AG04450 (cell line): ENCODE measurements at places on chromosomes 6 and 20. TPM values are rescaled to one million over a fixed set of nuclear protein-coding genes. Genes with fewer than 3 reads are reported as not detected.

Gene ALDH5A1
- polyA plus RNA-seq, result 0.11 and 0.35 TPM in 2 replicates

Gene CCDC170
- polyA plus RNA-seq, result 0.99 and 1.9 TPM in 2 replicates

Gene ESR1
- polyA plus RNA-seq, result 0.02 TPM in 1 of 2 replicates, not detected in the other

Gene CRISP3
- not detected in 2 replicates for polyA plus RNA-seq

Gene METTL24
- not detected in 2 replicates for polyA plus RNA-seq

Gene DUSP15
- polyA plus RNA-seq, result not detected in 2 replicates

Gene BPIFB6
- polyA plus RNA-seq, result not detected in 2 replicates
